ENCODE measurements at places on chromosomes 5 and 9. TPM values are rescaled to one million over a fixed set of nuclear protein-coding genes. Genes with fewer than 3 reads are reported as not detected.

DNA sequence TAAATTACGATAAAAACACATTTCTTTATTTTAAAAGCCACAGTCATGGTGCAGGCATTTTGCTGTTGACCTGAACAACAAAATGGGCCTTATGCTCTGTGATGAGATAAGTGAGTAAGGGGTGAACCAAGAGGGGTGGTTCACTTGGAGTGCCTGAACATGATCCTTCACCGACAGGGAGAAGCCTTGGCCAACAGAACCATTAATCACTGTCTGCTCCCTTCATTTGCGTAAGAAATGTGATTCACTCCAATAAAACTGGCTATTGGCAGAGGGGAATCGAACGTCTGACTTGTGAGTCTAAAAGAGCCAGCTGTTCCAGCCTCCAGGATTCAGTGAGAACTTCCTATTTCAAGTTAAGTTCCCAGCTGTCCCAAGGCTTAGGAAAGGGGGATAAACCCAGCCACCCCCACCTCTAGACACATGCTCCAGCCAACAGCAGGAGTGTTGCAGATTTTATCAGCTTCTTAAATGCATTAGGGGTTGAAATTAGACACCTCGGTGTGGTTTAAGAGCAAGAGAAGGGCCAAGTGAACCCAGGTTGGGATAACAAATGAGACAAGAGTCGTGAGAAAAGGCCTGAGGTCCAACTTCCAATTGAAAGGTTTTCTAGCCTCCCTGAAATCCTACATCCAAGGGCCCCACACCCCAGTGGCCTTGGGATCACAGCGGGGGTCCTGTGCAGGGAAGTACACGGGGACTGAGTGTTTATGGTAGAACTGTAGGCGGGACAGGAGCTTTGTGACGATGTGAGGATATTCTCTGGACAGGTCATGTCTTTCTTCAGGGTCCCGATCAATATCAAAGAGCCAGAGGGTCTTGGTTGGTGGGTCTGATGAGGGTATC is 131.4 kb upstream of the LHFPL2 start:
- no peak overlapping the region for H3K27ac ChIP-seq
- peaks cover 23% of the 10 kb centered on the region for H3K36me3 ChIP-seq
- H3K4me1 ChIP-seq = peaks cover 6% of the 10 kb centered on the region
- no peak overlapping the region for H3K4me3 ChIP-seq
- H3K27me3 ChIP-seq = no peaks in the 10 kb centered on the region
- no peak for DNase-seq

The MZB1 gene
- 10.4 TPM for total RNA-seq

The ORM2 gene
- not detected for total RNA-seq

GRCh38 chr9:93911801-93912554 is 43.2 kb downstream of the BARX1 start:
- peaks cover 14% of the 10 kb centered on the region for H3K27me3 ChIP-seq
- no peak overlapping the region for H3K27ac ChIP-seq
- no peak overlapping the region for H3K4me3 ChIP-seq
- H3K36me3 ChIP-seq = no peaks in the 10 kb centered on the region

The TPRN gene
- total RNA-seq = 7.6 TPM

The TMEM232 gene
- 1.2 TPM for total RNA-seq

- H3K27me3 ChIP-seq = no peaks in the 10 kb centered on the region
- no peak for DNase-seq
- H3K4me3 ChIP-seq = no peak overlapping the region
- peaks cover 32% of the 10 kb centered on the region for H3K36me3 ChIP-seq
- no peak overlapping the region for H3K27ac ChIP-seq
Measured at GRCh38 chr5:141260458-141261237, 15.5 kb downstream of the PCDHB15 start.

DNA sequence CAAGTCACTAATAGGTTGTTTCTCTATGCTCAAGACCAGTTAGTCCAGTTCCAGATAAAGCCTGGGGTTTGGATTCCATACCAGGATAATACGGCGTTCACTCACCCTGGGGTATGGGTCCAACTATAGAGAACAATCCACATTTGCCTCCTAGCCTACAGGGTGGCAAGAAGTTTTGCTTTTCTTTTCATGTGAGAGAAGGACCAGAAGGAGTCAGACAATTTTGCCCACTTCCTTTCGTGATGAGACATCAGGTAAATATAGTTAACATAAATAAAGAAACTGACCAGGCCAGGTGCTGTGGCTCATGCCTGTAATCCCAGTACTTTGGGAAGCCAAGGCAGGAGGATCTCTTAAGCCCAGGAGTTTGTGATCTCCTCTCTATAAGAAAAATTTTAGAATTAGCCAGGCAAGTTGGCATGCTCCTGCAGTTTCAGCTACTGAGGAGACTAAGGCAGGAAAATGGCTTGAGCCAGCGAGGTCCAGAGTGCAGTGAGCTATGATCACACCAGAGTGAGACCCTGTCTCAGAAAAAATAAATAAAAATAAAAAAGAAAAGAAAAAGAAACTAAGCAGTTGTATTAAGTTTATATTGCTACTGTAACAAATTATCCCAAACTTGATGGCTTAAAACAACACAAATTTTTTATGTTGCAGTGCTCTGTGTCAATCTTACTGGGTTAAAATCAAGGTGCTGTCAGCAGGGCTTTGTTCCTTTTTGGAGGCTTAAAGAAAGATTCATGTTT is 7.5 kb upstream of the REEP5 start:
- no peak for DNase-seq
- no peaks in the 10 kb centered on the region for H3K27me3 ChIP-seq
- peak overlapping the region; percentile 12 for H3K4me3 ChIP-seq
- H3K27ac ChIP-seq = peak overlapping the region; percentile 47

The GPR151 gene
- total RNA-seq = not detected

The PWWP2A gene
- total RNA-seq = 17.1 TPM

DNA sequence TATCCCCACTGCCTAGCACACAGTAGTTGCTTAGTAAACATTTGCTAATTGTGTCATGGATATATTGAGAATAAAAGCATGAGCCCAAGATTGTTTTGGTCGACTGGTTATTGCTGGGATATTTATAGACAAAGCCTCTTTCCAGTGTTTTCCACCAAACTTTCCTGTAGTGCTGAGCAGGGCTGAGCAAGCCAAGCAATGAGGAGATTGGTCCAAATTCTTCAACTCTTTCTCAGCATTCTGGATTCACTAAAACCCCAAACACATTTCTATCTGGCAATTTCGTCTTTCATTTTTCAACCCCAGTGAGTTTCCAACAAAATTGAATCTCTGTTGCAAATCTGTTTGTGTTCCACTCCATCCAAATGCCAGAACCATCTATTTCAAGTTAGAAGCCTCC is 31.9 kb upstream of the TARS1 start:
- no peak overlapping the region for H3K27ac ChIP-seq
- DNase-seq = no peak
- H3K36me3 ChIP-seq = no peaks in the 10 kb centered on the region

The SLC27A6 gene
- not detected for total RNA-seq

GRCh38 chr5:144275329-144275728 is 104.7 kb downstream of the KCTD16 start:
- peaks cover 1% of the 10 kb centered on the region for H3K27me3 ChIP-seq
- H3K4me1 ChIP-seq = no peaks in the 10 kb centered on the region
- H3K36me3 ChIP-seq = no peaks in the 10 kb centered on the region
- H3K4me3 ChIP-seq = no peak overlapping the region
- no peak for DNase-seq
- no peak overlapping the region for H3K27ac ChIP-seq

The OR1J4 gene
- not detected for total RNA-seq

The F12 gene
- total RNA-seq = 5.6 TPM

DNA sequence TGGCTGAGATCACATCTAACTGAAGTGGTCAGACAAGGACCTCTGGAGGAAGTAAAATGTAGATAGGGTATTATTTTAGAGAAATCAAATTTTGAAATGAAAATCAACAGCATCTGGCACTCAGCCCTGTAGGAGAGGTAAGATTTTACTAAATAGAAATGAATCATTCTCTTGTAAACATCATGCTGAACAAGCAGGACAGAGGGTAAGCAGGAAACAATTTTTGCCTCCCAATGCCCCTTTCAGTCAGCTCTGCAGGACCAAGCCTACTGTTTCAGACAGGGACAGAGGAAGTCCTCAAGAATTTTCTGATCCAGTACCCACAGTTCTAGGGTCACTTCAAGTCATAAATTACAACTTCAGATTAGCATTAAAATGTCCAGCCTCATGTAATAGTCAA is 190.1 kb downstream of the ESM1 start:
- H3K4me3 ChIP-seq = no peak overlapping the region
- peaks cover 12% of the 10 kb centered on the region for H3K36me3 ChIP-seq
- H3K4me1 ChIP-seq = peaks cover 38% of the 10 kb centered on the region
- peaks cover 3% of the 10 kb centered on the region for H3K27me3 ChIP-seq
